Chondrocyte (in vitro differentiated cells): ENCODE measurements at places on chromosomes 6 and 20. TPM values are rescaled to one million over a fixed set of nuclear protein-coding genes. Genes with fewer than 3 reads are reported as not detected.

Gene TRIM10
- total RNA-seq, result not detected in 3 replicates

Gene IL20RA
- 0.22 TPM in 1 of 3 replicates, not detected in the others for total RNA-seq

Gene PRPH2
- not detected in 3 replicates for total RNA-seq

Gene ZNF451
- total RNA-seq, result 45.4 to 60.7 TPM (median 45.5 TPM) in 3 replicates

GRCh38 chr6:157860505-157860991 lies 37.5 kb downstream of the SNX9 start:
- H3K4me3 ChIP-seq, result no peak overlapping the region
- DNase-seq, result no peak
- H3K36me3 ChIP-seq, result no peaks in the 10 kb centered on the region
- H3K4me1 ChIP-seq, result peaks cover 64% of the 10 kb centered on the region

GRCh38 chr6:50724381-50725124 lies 11.2 kb downstream of the TFAP2D start:
- no peaks in the 10 kb centered on the region for H3K4me1 ChIP-seq
- no peak overlapping the region for H3K27ac ChIP-seq
- H3K4me3 ChIP-seq, result no peak overlapping the region
- no peak for DNase-seq
- H3K27me3 ChIP-seq, result peaks cover 79% of the 10 kb centered on the region

- no peak overlapping the region for H3K4me3 ChIP-seq
- H3K36me3 ChIP-seq, result peaks cover 1% of the 10 kb centered on the region
- no peak overlapping the region for H3K27ac ChIP-seq
- no peak for DNase-seq
- H3K27me3 ChIP-seq, result peaks cover 11% of the 10 kb centered on the region
Observed at GRCh38 chr6:46940433-46941226, 18.9 kb upstream of the ADGRF5 start.

GRCh38 chr6:15246666-15247499 lies 1.0 kb downstream of the JARID2 start:
- no peaks in the 10 kb centered on the region for H3K36me3 ChIP-seq
- no peak for DNase-seq
- peaks cover 29% of the 10 kb centered on the region for H3K4me1 ChIP-seq
- peak overlapping the region; percentile 99 for H3K27ac ChIP-seq

DNA sequence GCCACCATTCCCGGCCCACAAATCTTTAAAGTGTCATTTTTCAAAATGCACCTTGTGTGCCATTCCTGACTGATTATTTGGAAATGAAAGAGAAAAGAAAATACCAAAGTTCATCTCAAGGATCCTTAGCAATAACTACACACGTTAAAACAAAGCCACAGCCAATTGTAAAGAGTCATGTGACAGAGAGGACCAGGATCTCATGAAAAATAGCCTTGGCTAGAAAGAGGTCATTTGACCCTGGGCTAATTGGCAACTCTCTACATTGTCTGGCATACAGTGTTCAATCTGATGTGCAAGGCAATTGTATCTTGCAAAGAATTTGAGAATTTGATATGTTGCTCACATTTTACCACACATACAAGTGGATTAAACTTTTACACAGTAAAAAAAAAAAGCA lies 31.6 kb upstream of the HLA-G start:
- no peak overlapping the region for H3K27ac ChIP-seq
- no peak for DNase-seq
- H3K4me1 ChIP-seq, result peaks cover 15% of the 10 kb centered on the region
- H3K36me3 ChIP-seq, result no peaks in the 10 kb centered on the region

GRCh38 chr6:107695061-107695720 lies 128.9 kb downstream of the SCML4 start:
- H3K27me3 ChIP-seq, result no peaks in the 10 kb centered on the region
- no peaks in the 10 kb centered on the region for H3K36me3 ChIP-seq
- peaks cover 52% of the 10 kb centered on the region for H3K4me1 ChIP-seq
- H3K27ac ChIP-seq, result no peak overlapping the region
- no peak for DNase-seq

- H3K4me3 ChIP-seq, result peak overlapping the region; percentile 59
- no peak for DNase-seq
- H3K27ac ChIP-seq, result peak overlapping the region; percentile 96
- peaks cover 56% of the 10 kb centered on the region for H3K4me1 ChIP-seq
- H3K36me3 ChIP-seq, result peaks cover 6% of the 10 kb centered on the region
- H3K27me3 ChIP-seq, result no peaks in the 10 kb centered on the region
Observed at GRCh38 chr6:155247618-155248007, 16.2 kb upstream of the CLDN20 start.
